Activated CD8-positive, alpha-beta memory T cell treated with anti-CD3 and anti-CD28 coated beads, Interleukin-2, amount 10 ng/mL, durations not matched to agents 7 days and 5 days (primary cell): ENCODE measurements at places on chromosomes 11 and 22.

DNA sequence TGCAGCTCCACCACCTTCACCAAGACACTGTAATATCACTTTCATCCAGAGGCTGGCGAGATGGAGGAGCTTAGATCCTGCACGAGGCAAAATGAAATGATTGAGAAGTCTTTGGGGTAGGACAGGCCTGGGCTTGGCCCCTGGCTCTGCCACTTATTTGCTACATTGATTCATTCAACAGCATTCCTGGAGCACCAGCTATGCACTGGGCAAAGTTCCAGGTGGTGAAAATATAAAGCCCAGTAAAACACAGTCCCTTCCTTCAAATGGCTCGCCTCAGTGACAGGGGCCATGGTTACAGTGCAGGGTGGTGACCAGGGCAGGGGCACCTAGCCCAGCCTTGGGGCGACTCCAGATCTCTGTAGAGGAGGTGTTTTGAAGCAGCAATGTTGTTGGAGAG lies 19.7 kb downstream of the ALX4 start:
- DNase-seq, result no peak

DNA sequence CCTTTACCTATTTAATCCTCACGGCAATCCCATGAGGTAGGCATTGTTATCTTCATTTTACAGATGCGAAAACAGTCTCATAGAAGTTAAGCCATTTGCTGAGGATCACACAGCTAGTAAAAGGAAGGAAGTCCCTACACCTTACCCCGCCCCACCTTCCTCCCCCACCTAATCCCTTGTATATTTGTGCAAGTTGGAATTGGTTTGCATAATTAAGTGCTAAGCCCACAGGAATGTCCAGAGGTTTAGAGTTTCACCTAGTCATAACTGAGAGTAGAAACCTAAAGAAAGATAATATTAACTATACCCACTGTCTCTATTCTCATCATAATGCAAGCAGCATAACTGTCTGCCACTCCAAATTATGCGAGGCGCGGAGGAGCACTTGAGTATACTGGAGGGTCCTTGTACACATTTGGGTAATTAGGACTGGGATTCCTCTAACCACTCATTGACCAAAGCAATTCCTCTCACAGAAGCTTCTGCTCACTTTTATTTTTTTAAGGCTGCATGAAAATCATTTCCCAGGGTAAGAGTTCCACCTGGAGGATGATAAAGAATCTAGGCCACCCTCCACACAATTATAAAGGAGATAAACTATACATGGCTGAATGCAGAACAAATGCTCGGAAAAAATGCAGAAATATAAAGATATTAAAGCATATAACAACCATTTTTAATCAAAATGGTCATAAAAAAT lies 199.9 kb downstream of the FAM181B start:
- DNase-seq, result no peak

DNA sequence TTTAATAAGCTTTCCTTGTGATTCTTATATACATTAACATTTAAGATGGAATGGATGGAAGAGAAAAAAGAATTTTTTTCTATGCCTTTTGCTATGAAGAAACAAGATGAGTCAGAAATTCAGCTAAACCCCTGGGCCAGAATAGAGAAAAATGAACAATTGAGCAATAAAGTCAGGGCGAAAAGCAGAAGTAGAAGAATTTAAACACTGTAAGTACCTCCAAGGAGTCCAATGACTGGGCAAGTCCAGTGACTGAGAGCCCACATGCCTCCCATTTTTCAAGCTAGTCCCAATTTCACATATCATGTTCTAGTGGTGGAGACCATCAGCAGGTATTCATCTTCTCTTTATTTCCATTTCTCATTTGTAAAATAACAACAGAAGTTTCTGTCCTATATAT lies 18.6 kb upstream of the APLP2 start:
- no peak for DNase-seq

GRCh38 chr22:35674335-35674734 lies 26.1 kb downstream of the APOL6 start:
- no peak for DNase-seq

GRCh38 chr11:106208760-106209159 lies 131.3 kb downstream of the AASDHPPT start:
- DNase-seq, result no peak

DNA sequence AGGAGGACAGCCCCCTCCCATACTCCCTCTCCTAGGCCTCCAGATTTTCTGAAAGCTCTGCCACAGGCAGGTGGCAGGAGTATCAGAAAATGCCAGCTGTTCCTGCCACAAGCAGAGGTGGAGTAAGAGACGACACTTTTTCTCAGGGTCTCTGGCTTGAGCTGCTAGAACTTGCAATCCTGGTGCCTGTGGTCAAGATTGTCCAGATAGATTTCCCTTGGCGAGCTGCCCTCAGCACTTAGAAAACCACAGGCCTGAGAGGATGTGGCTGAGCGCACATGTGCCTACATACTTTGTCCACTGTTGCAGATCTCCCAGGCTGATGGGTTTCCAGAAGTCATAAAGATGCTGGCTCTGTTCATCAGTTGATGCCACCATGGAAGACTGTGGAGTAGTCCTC lies 65.7 kb upstream of the NAV2 start:
- no peak for DNase-seq

GRCh38 chr11:96388891-96389719 lies 607 bp downstream of the CCDC82 start:
- no peak for DNase-seq

GRCh38 chr11:1077033-1077416 lies 2.4 kb downstream of the MUC2 start:
- no peak for DNase-seq

- no peak for DNase-seq
Measured at GRCh38 chr22:42462016-42462415, 29.8 kb upstream of the NFAM1 start.

DNA sequence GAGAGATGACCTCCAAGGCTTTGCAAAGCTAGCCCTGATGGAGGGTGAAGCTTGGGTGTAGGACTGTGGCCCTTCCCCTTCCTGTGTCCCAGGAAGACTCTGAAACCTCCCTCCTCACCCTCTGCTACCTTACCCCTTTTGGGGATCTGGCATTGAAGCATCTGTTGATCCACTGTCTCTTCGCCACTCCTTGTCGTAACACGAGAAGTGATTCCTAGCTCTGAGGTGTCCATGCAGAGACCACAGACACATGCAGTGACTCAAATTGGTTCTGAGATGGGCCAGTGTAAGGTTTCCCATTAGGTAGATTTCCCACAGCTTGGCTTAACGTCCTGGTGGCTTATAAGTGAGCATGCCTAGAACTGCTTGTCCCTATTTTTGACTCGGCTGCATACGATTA lies 101.4 kb downstream of the ZBTB16 start:
- DNase-seq, result no peak
